Hematopoietic multipotent progenitor cell treated with erythropoietin and hydrocortisone succinate and interleukin-3 and kit ligand, for 17 days (in vitro differentiated cells): ENCODE measurements at places on chromosomes 11 and 22.

DNA sequence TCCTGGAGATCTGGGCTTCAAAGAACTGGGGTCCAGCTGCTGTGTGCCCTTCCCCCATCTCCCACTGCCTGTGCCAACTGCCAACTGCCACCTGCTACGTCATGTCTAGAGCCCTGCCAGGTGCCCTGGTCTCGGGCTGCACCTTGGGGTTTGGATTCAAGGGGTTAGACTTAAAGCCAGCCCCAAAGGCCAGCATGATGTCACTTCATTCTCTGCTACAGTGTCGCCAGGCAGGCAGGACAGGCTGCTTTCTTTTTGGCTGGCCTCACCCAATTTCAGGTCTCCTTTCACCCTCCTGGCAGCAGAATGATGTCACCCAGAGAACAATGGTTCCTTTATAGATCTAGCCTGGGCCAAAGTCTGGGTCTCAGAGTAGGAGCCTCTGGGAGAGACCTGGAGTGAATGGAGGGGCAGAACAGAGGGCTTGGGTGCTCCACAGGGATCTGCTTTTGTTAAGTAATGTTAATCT, 79.5 kb upstream of the CRYBB3 start:
- no peak for DNase-seq

DNA sequence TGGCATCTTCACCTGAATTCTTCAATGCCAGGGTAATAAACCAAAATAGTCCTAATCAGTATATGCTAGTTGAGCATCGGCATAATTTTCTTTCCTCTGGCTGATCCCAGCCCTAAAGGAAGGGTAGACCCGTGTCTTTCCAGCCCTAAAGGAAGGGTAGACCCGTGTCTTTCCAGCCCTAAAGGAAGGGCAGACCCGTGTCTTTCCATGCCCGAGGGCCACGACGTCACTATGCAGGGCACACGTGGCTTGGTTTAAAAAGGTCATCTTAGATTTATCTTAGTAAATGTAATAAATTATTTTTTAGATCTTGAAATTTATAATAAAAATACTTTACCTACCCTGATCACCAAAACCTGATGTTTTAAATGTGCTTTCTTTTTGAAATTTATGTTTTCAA, 45.5 kb downstream of the BID start:
- no peak for DNase-seq

- DNase-seq = no peak
These were observed 9.1 kb downstream of the ANKK1 start for GRCh38 chr11:113396690-113397089.

DNA sequence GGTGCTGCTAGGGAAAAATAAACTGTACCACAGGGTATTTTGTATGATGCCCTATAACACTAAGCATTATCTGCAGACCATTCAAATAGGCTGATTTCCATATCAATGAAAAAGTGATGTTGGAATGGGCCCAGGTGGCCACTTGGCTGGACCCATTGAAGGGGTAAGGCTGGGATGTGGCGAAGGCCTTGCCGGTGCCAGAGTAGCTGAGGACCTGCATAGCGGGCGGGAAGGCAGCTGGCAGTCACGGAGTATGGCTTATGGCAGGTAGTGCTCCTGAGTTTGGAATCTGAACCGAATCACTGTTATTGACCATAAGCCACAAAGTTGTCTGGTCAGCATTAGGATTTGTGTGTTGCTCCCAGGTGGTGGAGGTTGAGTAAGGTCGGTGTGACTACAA, 131.0 kb downstream of the MICAL2 start:
- DNase-seq = no peak

DNA sequence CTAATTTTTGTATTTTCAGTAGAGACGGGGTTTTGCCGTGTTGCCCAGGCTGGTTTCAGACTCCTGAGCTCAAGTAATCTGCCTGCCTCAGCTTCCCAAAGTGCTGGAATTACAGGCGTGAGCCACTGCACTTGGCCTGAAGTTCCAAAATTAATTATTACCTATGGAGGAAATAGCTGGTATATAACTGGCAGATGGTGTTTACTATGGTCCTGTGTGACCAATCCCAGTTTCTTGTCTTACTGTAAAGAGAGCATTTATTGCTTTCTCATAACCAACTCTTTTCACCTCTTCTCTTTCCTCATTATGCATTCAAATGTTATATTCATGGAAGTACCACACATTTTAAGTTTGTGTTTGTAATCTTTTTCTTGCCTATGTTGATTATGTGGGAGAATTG, 24.2 kb upstream of the ACAT1 start:
- DNase-seq = no peak

GRCh38 chr11:65639623-65640482, 2.0 kb downstream of the SIPA1 start:
- no peak for DNase-seq

DNA sequence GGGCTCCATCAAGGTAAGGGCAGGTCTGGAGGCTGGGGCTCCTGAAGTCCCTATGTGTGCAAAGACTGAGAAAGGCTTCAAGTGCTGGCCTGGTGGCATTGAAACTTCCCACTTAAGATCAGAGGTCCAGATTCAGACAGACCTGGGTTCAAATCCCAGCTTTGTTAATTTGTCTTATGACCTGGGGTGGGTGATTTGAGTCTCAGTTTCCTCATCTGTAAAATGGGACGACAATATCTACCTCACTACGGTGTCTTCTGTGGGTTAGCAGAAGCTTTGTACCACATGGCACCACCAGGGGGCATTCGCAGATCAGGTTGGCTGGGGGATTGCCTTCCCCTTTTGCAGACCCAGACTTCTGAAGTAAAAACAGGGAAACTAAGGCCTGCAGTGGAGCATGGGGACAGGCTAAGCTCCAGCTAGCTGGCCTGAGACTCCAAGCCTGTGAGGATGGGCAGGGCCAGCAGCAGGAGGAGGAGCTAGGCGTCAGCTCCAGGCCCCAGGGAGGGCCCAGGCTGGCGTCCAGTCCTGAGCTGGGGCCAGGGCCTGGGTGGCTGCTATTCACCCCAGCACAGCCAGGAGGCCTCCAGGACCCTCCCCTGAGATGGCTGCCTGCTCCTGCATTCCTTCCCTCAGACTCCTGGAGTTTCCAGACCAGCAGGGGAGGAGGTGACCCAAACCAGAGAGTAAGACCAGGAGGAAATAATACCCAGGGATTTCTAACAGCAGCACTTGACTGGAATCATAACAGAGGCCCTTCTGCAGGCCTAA, 1.5 kb downstream of the CASTOR1 start:
- peak; percentile 86 for DNase-seq

DNA sequence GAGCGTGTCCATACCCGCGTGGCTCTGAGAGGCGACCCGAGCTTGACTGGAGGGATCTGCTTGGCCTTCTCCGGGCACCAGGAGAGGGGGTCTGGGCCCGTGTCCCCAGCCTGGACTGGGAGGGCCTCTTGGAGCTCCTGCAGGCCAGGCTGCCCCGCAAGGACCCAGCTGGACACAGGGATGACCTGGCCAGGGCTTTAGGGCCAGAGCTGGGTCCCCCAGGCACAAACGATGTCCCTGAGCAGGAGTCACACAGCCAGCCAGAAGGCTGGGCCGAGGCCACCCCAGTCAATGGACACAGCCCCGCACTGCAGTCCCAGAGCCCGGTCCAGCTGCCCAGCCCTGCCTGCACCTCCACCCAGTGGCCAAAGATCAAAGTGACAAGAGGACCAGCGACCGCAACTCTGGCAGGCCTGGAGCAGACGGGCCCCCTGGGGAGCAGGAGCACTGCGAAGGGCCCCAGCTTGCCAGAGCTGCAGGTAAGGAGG, 38.2 kb downstream of the TRIOBP start:
- no peak for DNase-seq
